Spleen (tissue), 13 donors: ENCODE measurements at places on chromosomes 2 and 18. TPM values are rescaled to one million over a fixed set of nuclear protein-coding genes. Genes with fewer than 3 reads are reported as not detected.
A peak's percentile ranks its signal among the peaks of the same experiment; 100 is the strongest.

TBR1 gene
- polyA plus RNA-seq, result not detected

CYRIA gene
- 11.1 TPM for polyA plus RNA-seq

GRCh38 chr2:150095361-150096095 is 391.9 kb downstream of the RND3 start:
- DNase-seq, result no peak

CD207 gene
- polyA plus RNA-seq, result 0.11 TPM

GRCh38 chr2:230060672-230061293 is 7.9 kb downstream of the SLC16A14 start:
- no peak for DNase-seq

- DNase-seq, result no peak
These were observed 589 bp upstream of the DAW1 start for GRCh38 chr2:227870710-227871374.

- DNase-seq, result no peak
These were observed 3.7 kb downstream of the SMC6 start for GRCh38 chr2:17749753-17750438.

DNA sequence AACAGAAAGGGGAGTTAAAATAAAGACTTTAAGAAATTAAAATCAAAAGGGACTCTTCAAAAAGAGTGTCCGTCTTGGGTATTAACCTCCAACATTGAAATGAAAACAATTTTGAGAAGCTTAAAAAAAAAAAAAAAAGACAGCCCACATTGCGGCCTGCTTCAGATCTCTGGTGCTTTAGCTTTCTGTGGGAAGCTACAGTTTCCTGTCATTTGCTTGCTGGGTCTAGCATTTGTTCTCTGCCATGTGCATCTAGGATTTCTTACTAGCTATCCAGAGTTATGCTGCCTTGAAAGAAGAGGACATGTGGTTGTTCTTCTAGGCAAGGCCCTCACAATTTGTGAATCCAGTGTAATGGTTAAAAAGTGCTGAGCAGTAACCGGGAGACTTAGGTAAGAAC is 375.3 kb downstream of the SLC4A3 start:
- no peak for DNase-seq

GRCh38 chr2:64727843-64728463 is 74.2 kb upstream of the SERTAD2 start:
- peak; percentile 76 for DNase-seq

CACNB4 gene
- polyA plus RNA-seq, result 0.14 TPM

DNA sequence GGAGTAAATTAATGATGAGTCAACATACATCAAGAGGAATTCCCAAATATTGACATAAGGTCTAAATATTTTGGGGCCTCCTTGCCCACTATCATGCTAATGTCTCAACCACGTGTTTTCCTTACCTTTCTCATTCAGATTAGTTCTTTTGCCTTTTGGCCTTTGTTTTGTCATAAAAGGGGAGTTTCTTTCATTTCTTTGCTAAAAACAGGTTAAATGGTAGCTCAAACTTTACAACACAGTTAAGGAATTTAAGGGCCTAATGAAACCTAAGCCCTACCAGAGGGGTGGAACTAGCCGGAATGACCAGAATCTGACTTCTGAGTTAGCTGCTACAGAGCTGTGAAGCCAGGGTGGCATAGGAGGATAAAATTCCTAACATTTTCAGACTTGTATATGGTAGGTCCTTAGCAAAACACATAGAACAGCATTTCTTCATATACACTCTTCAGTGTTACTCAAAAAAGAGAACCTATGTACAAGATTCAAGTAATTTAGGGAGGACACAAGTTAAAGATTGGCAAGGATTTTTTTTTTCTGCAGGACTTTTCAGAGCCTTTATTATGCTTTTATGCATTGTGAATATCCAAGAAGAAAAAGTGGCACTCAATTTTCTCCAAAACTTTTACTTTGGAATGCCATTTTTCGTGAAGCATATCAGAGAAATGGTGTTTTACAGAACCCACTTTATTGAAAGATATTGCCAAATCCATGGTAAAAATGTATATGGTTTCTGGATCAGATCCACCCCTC is 633.1 kb downstream of the ARHGAP15 start:
- no peak for DNase-seq

HOXD9 gene
- polyA plus RNA-seq, result 1.2 TPM

GRCh38 chr18:3595369-3596273 is 145.6 kb downstream of the TGIF1 start:
- no peak for DNase-seq

PLEKHH2 gene
- polyA plus RNA-seq, result 2.3 TPM

DNA sequence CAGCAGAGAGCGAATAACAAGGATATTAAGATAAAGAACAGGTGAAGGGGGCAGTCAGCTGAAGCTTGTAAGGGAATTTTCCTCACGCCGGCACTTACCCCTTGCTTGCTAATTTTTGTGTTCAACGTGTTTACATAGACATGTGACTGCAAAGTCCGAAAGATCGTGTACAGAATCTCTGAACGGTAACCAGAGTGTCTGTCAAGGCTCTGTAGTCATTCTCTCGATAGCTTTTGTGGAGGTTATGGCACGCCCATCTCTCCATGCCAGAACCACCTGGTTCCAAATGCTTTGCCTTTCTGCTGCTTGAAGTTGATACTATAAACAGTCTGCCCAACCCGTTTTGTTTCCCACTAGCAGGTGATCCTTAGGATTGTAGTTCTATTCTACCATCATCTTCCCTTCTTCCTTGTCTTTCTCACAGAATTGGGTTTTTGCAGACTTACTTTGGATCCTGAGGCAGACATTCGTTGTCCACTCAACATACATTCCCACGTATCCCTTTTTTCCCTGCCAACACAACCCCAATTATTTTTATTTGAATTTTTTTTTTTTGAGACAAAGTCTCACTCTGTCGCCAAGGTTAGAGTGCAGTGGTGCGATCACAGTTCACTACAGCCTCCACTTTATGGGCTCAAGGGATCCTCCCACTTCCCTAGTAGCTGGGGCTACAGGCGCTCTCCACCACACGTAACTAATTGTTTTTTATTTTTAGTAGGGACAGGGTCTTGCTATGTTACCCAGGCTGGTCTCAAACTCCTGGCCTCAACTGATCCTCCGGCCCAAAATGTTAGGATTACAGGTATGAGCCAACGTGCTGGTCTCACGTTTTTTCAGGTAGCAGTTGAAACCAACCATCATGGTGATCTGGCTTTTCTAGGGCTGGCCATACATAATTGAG is 1.3 kb upstream of the USP34 start:
- DNase-seq, result no peak

GALNT5 gene
- not detected for polyA plus RNA-seq

COLEC11 gene
- 2.0 TPM for polyA plus RNA-seq

- DNase-seq, result no peak
These were observed 327.7 kb downstream of the SUCLG1 start for GRCh38 chr2:84131278-84131830.

DNA sequence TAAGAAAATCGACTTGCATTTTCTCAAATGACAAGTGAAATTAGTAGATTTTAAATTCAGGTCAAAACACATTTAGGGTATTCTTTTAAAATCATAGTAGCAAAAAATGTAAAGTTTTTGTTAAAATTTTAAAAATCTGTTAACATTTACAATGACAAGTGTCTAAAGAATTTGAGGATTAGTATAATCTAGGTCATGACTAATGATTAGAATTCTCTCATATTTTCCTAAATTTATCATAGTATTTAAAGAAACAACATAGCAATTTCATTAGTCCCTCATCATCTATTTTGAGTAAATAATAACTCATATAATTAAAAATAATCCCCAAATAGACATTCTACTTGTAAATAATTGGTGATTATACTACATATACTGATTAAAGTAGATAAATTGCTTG is 23.6 kb downstream of the THUMPD2 start:
- no peak for DNase-seq

DNA sequence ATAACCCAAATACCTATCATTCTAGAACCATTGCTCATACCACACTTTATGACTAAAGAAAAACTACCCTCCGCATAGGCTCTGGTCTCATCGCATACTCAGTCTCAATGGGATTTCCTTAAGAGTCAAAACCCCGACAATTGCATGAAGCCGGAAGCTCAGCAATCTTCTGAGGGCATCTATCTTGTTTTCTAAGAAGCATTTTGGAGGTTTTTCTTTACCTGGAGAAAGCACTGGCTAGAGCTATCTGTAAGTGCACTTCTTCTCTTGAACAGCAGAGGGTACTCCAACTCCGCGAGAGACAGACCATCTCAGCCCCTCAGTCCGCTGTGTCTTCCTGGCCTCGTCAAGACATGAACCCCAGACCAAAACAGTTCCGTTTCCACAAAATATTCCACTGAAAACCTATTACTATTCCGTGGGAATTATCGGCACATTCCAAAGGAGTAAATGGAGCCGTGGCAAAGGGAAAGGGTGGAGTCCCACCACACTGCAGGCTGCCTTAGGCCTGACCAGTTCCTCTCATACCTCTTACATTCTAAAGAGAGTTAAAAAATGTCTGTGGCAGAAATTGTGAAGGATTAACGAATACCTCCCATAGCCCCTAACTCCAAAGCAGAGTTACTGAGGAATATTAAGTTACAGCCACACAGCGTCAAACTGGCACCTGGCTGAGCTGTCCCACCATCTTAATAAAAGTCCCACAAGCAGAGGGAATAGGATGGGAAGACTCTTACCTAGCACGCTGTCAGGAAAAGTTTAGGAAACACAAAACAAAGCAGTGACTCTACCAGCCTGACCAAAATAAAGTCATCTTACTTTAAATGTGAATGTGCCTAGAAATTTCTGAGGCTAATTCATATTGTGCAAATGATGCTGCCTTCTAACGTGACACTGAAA is 325.6 kb upstream of the VRK2 start:
- no peak for DNase-seq

GRCh38 chr2:38075507-38076151 is at the start of gene CYP1B1:
CYP1B1 (minus strand) TSS chr2:38076151; CDS start chr2:38075388, 763 bp downstream.
- DNase-seq, result peak; percentile 80

APOB gene
- polyA plus RNA-seq, result 0.03 TPM

GRCh38 chr2:188598551-188598950 is 306.9 kb downstream of the GULP1 start:
- DNase-seq, result no peak

MRPL30 gene
- 12.8 TPM for polyA plus RNA-seq

ALPI gene
- not detected for polyA plus RNA-seq
